NCI-H226 (cell line): ENCODE measurements at places on chromosomes 3 and 15.

DNA sequence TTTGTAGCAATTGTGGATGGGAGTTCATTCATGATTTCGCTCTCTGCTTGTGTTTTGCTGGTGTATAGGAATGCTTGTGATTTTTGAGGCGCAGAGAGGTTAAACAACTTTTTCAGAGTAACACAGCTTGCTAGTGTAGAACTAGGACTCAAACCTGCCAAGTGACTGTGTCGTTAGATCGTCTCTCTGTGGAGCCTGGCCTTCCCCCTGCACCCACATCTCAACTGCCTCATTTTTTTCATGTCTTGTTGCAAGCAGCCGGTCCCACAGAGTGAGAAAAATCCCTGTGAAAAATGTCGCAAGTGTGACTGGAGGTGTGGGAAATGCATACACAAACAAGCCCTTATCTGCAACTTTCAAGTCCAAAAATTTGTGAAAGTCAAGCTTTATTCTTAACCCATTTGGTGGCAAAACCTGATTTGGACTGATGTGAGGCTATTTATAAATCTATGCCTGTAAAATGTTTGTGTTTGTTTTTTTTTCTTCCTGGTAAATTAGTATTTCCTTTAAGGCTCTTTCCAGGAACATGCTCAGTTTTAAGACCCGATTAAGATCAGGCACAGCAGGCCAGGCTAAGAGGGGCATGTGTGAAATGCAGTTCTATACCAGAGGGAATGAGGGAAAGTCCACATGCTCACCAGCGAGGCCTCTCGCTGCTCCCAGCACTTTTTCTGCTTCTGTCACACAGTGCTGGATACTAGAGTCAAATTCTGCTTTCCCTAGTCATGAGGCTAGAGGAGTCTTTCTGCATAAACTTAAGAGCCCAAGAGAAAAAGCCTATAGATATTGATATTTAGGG lies 25.8 kb downstream of the ST6GAL1 start:
- DNase-seq: no peak

DNA sequence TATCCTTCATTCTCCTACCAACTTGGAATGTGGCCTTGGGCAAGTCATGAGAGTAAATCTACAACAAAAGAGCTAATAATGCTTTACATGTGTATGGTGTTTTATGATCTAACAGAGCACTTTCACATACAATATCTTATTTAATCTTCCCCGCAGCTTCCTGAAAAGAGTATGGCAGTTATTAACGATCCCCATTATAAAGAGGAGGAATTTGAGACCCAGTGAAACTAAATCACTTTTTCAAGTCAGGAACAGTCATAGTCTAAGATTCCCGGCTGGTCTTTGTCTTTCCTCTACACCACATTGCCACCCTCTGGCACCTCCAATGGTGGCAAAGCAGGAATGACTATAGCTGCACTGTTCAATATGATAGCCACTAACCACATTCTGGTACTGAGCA lies 69.7 kb upstream of the CMSS1 start:
- peak; percentile 13 for DNase-seq

DNA sequence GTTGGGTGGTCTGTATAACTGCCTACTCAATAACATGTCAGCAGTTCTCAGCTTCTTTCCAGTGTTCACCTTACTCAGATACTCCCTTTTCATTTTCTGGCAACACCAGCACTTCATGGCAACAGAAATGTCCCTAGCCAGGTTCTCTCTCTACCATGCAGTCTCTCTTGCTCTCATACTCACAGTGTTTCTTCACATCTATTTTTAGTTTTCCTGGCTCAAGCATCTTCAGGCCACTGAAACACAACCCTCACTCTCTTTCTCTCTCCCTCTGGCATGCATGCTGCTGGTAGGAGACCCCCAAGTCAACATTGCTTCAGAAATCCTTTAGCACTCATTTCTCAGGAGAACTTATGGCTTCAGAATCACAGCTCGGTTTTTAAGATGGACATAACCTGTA lies at the start of gene CAPN3:
Gene CAPN3 (plus strand): TSS at position 253 of the 400 bp plus-strand sequence. CDS start 305 bp downstream, outside the sequence.
- DNase-seq: no peak

GRCh38 chr3:166743481-166744134 lies 636.5 kb downstream of the ZBBX start:
- no peak for DNase-seq

GRCh38 chr15:22257047-22258008 lies 177.0 kb downstream of the OR4M2 start:
- no peak for DNase-seq

DNA sequence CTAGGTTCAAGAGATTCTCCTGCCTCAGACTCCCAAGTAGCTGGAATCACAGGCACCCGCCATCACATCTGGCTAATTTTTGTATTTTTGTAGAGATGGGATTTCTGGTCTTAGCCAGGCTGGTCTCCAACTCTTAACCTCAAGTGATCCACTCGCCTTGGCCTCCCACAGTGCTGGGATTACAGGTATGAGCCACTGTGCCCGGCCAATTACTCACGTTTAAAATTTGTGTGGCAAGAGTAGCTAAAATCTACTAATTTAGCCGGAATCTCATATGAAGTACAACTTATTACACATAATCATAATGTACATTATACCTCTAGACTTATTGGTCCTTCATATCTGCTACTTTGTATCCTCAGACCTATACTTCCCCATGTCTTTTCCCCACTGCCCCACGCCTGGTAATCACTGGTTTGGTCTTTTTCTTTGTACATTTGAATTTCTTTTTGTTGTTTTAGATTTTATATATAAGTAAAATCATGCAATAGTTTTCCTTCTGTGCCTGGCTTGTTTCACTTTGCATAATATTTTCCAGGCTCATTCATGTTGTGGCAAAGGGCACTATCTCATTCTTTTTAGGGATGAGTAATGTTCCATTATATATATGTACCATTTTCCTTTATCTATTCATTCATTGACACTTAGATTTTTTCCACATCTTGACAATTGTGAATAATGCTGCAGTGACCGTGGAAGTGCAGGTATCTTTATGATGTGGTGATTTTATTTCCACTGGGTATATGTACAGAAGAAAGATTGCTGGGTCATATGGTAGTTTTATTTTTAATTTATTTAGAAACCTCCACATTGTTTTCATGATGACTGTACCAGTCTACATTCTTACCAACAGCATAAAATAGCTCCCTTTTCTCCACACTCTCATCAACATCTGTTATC lies 605.0 kb upstream of the CBLB start:
- no peak for DNase-seq

DNA sequence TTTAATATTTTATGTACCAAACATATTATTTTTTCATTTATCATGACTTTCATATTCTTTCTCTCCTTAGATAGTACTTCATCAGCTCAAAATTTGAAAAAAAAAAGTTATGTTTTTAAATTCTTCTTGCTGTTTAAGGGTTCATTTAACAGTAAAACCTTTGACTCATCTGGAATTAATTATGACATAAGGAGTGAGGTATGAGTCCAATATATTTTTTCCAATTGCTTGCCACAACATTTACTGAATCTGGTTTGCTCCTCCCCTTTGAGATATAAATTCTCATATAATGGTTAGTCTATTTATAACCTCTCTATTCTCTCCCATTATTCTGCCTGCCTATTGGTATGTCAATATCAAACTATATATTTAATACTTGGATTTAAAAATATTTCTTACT lies 387.8 kb downstream of the TUSC7 start:
- DNase-seq: no peak

DNA sequence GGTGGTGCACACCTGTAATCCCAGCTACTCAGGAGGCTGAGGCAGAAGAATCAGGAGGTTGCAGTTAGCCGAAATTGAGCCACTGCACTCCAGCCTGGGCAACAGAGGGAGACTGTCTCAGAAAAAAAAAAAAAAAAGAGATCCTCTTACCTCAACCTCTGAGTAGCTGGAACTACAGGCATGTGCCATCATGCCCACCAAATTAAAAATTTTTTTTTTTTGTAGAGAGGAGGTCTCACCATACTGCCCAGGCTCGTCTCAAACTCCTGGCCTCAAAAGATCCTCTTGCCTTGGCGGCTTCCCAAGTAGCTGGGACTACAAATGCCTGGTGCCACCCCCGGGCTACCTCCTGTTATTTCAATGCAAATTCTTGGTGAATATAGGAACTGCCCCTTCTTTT lies 1.5 kb downstream of the UMPS start:
- no peak for DNase-seq

DNA sequence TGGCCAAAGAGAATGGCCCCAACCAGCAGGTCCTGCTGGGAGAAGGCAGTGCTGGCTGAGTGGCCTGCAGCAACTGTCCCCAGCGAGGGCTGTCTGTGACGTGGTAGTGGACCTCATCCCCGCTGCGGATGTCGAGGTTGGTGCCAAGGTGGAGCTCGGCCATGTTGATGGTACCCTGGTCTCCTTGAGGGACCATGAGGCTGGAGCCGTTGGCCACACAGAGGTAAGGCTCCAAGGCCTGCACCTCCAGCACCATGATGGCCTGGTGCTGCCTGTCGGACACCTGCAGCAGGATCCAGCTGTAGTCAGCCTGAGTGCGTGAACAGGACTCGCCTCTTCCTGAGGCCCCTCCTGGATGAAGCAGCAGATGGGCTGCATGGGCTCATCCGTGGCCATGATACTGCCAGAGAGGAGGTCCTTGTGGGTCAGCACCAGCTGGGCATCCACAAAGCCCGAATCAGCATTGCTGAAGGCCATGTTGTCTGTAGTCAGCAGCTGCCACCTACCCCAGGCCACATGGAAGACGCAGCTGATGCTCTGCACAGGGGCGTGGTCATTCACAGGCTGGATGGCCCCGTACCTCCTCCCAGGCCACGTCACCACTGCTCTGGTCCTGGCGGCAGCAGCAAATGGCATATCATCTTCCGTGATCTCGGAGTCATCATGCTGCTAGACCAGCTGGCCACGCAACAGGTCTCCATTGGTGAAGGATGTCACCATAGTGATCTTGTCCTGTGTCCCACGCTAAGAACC lies 167.5 kb downstream of the GOLGA6L4 start:
- no peak for DNase-seq

GRCh38 chr3:135891121-135891520 lies 74.4 kb upstream of the PPP2R3A start:
- no peak for DNase-seq

DNA sequence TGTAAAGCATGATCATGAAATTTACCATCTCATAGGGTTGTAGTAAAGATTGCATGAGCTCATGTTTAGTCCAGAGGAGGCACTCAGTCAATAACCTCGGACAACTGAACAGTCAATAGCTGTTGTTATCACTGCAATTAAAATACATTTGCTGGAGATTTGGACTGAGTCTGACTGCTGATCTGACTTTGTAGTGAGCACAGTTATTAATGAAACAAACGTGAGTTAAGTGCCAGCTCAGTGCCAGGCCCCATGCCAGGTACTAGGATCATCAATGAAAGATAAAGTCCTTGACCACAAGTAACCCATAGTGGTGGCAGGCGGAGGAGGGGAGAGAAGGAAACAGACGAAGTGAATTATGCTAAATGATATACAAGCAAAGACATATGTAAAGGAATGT lies 43.7 kb upstream of the PRICKLE2 start:
- DNase-seq: no peak
